ENCODE measurements at places on chromosomes 7 and 10.
A peak's percentile ranks its signal among the peaks of the same experiment; 100 is the strongest.

GRCh38 chr10:33331379-33331694, 3.1 kb downstream of the NRP1 start:
- no peak for DNase-seq

DNA sequence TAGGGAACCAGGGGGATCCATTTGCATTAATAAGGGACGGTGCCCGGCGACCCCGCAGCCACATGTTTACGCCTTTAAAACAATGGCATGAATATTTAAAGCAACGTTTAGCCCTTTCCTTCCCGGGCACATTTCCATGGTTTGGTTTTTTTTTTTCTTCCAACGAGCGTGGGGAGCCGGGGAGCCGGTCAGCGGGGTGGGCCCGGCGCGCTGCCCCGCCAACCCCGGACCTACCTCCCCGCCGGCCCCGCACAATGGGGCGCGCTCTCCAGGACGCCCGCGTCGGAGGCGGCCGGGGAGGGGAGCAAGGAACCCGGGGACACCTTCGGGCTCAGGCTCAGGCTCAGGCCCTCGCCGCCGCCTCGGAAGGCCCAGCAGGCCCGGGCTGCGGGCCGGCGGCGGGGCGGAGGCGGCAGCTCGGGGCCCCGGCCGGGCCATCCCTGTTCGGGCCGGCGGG, 1.0 kb downstream of the SEPHS1 start:
- peak; percentile 45 for DNase-seq

GRCh38 chr10:44969854-44970253, 8.8 kb downstream of the DEPP1 start:
- DNase-seq, result no peak

- no peak for DNase-seq
Measured at GRCh38 chr10:58072634-58073033, 195.1 kb downstream of the IPMK start.

DNA sequence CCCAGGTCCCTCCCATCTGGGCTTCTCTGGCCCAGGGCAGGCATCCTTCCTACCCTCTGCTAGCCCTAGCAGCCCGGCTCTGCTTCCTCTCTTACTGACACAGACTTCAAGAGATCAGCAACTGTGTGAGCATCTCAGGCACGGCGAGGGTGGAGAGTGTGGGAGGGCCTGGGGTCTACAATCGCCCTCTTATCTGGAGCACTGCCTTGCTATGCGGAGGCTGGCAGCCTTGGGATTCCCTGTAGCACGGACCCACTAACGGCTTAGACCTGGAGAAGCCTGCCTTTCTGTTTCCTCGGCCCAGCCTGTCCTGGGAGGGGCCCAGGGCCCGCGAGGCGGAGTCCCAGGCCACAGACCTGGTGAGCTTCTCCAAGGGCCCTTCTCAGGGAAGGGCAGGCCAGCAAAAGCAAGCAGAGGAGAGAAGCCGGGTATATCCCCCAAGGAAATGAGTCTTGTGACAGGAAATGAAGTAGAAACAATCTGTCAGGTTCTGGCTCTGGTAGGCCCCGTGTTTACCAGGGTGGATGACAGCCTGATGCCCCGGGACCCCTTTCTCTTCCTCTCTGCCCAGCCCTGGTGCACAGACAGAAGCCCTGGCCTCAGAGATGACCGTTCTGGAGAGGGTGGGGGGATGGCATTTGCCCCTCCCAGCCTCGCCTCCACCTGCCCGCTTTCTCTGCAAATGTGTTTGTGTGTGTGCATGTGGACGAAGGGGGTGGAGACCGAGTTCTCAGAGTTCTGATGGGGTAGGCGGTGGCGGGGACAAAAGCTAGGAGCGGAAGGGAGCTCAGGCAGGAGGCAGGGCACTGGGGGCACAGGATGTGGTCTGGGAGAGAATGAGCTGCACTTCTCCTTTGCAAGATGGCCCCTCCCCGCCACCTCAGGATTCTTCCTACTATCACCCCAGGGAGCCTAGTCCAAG, 2.5 kb downstream of the LRCH4 start:
- DNase-seq, result no peak

- no peak for DNase-seq
Measured at GRCh38 chr10:114571316-114571999, 86.6 kb downstream of the ABLIM1 start.

GRCh38 chr7:70505886-70506285, 626.1 kb upstream of the GALNT17 start:
- DNase-seq, result no peak

- DNase-seq, result no peak
Measured at GRCh38 chr10:117137911-117138642, at the start of gene VAX1. Gene VAX1 (minus strand): TSS chr10:117138270. CDS start chr10:117138056, 214 bp downstream.

GRCh38 chr7:10939237-10939910, 34.3 kb upstream of the PHF14 start:
- DNase-seq, result peak; percentile 5

GRCh38 chr7:76377186-76377918, 18.6 kb upstream of the YWHAG start:
- DNase-seq, result no peak

DNA sequence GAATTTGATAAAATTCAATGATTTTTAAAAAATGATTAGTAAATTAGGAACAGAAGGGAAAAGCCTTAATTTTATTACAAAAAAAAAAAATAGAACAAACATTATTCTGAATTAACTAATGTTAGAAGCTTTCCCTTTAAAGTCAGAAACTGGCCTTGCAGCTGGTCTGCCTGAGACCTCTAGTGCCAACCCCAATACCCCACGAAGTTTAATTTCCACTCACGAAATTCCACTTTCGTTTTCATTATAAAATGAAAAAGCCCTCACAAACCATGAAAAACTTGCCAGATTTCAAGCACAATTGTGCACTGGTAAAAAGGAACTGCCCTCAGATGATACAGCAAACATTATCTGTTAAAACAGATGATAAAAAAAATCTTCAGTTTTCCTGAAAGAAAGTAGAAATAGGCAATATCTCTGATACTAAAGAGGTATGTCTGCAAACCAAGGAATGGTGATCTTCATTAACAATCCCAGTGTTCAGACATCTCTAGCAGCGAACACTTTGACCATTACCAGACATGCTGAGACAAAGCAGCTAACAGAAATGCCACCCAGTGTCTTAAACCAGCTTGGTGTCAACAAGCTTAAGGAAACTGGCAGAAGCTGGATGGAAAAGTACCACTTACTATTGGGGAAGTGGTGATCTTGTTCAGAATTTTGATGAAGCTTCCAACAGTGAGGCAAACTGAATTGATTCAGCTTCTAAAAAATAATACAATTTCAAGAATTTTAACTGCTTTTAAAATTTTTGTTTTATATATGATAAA, 80.2 kb downstream of the PALS2 start:
- DNase-seq, result peak; percentile 35

- no peak for DNase-seq
Measured at GRCh38 chr10:110353244-110354119, 48.8 kb upstream of the SMNDC1 start.

DNA sequence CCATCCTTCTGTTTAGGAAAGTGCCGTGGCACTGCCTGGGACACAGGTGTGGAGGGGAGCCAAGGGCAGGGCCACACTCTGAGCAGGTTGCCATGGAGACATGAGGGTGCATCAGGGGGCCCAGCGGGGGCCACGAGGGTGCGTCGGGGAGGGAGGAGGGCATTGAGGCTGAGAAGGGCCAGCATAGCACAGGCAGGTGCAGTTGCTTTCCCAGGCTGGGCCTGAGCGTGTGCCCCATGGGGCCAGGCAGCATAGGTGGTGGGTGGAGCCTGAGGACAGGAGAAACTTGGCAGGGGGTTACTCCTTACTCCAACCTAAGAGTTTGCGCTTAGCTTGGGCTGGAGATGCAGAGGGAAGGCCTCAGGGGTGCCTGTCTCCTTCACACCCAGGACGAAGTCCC, 15.2 kb downstream of the YKT6 start:
- no peak for DNase-seq

DNA sequence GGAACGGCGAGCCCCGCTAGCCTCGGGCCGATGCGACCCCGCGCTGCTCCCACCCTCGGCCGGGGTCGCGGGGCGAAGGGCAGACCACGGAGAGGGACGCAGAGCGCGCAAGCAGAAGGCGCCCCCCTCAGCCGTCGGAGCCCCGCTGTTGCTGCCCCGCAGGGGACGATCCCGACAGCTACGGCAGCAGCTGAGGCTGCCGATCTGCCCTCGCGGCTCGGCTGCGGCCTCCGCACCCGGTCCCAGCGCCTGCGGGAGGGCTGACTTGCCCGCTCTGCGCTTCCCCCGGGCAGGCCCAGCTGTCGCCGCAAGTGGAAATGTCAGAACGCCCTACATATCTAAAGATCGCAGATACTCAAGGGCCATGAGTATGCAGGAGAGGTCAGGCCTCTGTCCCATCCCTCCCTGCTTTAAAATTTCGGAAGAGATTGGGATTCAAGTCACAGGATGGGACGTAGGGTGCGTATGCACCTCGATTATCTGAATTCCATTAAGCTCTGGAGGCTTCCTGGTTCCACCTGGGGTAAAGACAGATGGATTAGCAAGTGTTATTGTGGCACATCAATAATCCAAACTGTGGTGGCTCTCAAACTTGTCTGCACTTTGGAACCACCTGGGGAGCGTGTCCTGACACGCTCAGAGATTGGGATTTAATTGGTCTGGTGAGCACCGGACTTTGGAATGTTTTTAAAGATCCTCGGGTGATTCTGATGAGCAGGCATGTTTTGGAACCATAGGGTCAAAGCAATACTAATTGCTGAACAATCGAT, at the start of gene CRPPA:
TSS of gene CRPPA (minus strand) at position 206 of the 770 bp plus-strand sequence. CDS start 216 bp downstream, outside the sequence.
- DNase-seq, result peak; percentile 58

DNA sequence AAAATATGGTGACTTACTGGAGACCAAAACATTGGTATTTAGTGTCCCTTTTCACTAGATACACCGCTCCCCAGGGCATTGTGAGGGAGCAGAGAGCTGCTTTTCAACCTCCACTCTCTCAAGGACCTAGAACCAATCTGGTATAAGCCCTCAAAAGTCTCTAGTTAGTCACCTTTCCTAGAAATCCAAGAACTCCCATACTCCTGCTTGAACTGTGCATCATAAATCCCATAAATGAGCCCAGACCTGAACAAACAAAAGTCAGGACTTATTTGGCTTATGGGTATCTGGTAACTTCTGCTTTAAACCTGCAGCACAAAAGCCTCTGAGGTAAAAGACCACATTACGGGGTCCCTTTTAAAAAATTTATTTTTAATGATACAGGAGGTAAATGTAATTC, 603.1 kb upstream of the LRRTM3 start:
- DNase-seq, result no peak

- DNase-seq, result no peak
Measured at GRCh38 chr10:76113952-76114351, 682.5 kb downstream of the LRMDA start.

GRCh38 chr7:133401225-133401624, 148.3 kb downstream of the EXOC4 start:
- DNase-seq, result no peak

DNA sequence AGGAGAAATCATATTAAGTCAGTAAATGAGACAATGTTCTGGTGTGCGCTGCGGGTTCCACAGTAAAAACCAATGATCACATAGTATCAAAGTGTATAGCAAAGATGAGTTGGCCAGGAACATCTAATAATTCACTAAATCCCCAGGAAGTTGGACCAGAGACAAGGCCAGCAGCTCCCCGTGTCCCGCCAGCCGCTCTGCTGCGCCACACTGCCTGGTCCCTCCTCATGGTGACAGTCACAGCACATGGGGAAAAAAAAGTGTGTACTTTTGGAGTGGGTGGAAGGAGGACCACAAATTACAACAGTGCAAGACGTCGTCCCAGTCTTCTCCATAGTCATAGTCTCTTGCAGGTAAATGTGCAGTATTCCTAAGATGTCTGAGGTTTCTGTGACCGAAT, 239.0 kb upstream of the RNF32 start:
- DNase-seq, result no peak

GRCh38 chr10:130927157-130927556, 384.4 kb downstream of the TCERG1L start:
- no peak for DNase-seq

DNA sequence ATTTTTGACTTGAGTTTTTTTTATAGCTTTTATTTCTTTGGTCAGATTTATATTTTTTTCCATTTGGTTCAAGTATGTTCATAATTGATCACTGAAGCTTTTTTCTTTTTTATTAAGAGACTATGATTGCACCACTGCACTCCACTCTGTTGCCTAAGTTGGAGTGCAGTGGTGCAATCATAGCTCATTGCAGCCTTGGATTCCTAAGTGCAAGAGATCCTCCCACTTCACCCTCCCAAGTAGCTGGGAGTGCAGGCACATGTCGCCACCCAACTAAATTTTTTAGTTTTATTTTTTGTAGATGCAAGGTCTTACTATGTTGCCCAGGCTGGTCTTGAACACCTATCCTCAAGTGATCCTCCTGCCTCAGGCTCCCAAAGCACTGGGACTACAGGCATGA, 97.7 kb upstream of the KIF5B start:
- no peak for DNase-seq

DNA sequence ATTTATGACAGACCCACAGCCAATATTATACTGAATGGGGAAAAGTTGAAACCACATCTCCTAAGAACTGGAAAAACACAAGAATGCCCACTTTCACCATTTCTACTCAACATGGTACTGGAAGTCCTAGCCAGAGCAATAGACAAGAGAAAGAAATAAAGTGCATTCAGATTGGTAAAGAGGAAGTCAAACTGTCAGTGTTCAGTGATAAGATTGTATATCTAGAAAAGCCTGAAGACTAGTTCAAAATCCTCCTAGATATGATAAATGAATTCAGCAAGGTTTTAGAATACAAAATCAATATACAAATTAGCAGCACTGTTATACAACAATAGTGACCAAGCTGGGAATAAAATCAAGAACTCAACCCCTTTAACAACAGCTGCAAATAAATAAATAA, 6.9 kb upstream of the ZNF138 start:
- no peak for DNase-seq

- DNase-seq, result no peak
Measured at GRCh38 chr7:17094963-17095574, 203.4 kb upstream of the AHR start.

GRCh38 chr10:124474514-124475070, 13.0 kb downstream of the LHPP start:
- no peak for DNase-seq

- no peak for DNase-seq
Measured at GRCh38 chr10:102004376-102004775, 51.6 kb downstream of the ARMH3 start.

GRCh38 chr7:151440799-151441445, 981 bp upstream of the CRYGN start:
- DNase-seq, result no peak

DNA sequence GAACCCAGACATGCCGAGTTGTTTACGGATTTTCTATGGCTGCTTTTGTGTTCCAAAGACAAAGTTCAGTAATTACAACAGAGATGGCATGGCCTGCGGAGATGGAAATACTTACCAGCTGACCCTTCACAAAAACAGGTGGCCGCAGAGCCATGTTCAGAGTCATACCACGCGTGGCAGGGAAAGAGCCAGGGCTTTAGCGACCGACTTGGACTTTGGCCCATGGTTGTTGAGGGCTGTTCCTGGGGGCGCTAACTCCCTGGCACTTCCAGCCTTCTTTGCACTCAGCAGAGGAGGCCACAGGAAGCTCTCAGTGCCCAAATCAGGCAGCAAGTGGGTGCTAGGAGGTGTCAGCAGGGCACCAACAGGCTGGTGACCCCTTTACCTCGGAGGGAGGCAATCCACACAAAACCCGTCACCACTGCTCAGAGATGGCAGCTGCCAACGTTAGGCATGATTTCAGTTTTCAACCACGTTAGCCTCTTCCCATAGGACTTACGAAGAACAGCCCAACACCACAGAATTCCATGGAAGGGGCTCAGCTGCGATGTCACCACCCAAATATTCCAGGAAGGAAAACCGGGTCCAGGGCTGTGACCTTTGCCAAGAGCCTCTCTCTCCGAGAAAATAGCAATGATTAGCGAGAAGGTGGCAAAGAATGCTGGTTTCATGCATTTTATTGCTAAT, 21.4 kb upstream of the CNPY1 start:
- no peak for DNase-seq

GRCh38 chr10:26571655-26572054, 125.8 kb upstream of the PDSS1 start:
- DNase-seq, result no peak
